ENCODE measurements at places on chromosomes 4 and X. TPM values are rescaled to one million over a fixed set of nuclear protein-coding genes. Genes with fewer than 3 reads are reported as not detected.

- no peak for DNase-seq
Measured at GRCh38 chrX:67004451-67004850, 365.6 kb upstream of the EDA2R start.

DNA sequence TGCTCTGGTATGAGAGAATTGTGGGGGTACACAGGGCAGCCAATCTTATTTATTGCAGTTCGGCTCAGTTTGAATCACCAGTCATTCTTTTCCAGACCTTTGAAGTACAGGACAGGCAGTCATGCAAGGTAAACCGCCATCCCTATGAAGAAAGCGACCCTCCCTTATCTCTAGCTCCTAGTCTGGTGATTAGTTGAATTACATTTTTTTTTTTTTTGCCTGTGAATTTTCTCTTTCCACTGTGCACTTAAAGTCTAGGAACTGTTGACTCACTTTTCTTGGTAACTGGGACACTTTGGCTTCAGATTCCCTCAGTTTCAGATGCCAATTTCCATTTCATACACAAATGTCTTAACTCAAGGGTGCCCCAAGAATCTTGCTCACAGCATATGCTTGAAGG is 82.4 kb upstream of the FAM9C start:
- no peak for DNase-seq

DNA sequence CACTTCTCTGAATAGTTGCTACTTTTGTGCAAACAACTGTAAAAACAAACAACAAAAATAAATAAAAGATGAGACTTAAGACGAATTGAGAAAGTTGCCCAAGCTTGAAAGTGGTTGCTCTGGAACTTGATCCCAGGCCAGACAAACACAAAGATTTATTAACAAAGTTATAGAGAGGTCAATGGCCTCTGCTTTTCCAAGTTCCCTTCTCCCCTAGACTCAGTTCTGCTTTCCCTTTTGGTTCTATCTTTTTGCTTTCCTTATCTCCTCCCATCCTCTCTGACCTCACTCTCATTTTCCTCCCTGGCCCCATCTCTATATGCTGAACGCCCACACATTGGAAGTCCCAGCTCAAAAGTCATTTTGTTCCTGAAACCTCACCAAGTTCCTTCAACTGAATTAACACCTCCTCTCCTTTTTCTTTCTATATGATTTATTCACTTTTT is 82.7 kb downstream of the MXRA5 start:
- DNase-seq, result peak; percentile 33

DNA sequence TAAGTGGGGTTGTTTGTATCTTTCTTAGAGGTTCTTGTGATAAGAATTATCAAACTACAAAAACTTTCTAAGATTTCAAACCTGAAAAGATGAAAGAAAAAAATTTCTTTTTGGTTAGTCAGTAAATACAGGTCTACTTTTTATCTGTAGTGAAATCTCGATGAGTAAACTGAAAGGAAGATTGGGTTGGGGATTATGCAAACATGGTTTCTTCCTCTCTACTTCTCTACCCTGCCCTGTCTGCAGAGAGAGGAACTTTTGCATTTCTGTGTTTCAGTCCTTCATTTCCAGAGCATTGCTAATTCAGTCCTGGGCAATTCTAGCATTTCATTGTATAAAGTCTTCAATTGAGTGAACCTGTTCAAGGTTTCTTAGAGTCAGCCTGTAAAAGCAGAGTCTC is 51.6 kb upstream of the IL2 start:
- no peak for DNase-seq

DNA sequence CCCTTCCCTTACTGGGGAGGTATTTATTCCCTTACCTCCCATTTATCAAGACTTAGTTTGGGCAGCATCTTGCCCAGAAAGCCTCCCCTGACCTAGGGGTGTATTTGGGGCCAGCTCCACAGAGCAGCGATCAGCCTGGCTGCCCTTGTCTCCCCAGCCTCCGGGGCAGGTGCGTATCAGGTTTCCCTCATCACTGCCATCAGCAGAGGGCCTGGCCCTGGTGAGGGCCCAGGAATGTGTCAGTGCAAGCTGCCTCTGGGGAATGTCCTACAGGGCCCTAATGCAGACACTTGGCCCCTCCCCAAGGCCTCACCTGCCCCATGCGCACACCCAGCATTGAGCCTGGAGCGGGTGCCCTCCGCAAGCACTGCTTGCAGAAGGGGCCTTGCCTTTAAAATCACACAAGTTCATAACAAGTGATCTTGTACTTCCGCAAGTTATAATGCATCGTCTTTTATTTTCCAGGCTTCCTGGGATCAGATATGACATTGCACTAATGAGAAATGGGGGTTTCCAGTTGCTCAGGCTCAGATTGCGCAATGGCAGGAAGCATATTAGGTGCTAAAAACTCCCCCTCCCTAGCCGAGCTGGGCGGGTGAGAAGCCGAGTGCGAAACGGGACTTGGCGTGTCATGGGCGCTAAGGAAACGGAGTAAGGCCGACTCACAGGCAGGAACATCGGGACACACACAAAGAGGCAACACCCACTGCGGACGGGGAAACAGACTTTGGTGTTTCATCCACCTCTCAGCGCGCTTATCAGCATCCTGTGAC is 25.4 kb upstream of the AFAP1 start:
- peak; percentile 71 for DNase-seq

DNA sequence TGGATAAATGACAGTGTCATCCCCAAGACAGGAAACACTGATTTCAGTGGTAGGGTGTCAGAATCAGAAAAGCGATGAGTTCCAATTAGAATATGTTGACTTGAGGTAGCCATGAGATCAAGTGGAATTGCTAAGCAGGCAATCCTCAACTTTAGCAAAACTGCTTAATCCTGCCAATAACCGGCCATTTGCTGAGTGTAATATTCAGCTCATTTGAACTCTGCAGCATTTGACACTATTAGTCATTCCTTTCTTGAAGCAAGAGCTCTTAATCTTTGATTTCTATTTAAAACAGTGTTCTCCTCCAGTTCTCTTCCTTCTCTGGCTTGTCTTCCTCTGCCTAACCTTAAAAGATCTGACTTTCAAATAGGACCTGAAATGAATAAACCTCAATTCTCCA is 68.7 kb upstream of the DCLK2 start:
- DNase-seq, result peak; percentile 35

GRCh38 chr4:186297013-186297645 is 31.1 kb downstream of the F11 start:
- DNase-seq, result peak; percentile 70

Gene BTC
- not detected for total RNA-seq

Gene HS6ST2
- total RNA-seq, result not detected

Gene TDO2
- total RNA-seq, result 0.28 TPM

Gene HMGB3
- total RNA-seq, result 23.3 TPM
